ENCODE measurements at places on chromosomes 12 and 14.

DNA sequence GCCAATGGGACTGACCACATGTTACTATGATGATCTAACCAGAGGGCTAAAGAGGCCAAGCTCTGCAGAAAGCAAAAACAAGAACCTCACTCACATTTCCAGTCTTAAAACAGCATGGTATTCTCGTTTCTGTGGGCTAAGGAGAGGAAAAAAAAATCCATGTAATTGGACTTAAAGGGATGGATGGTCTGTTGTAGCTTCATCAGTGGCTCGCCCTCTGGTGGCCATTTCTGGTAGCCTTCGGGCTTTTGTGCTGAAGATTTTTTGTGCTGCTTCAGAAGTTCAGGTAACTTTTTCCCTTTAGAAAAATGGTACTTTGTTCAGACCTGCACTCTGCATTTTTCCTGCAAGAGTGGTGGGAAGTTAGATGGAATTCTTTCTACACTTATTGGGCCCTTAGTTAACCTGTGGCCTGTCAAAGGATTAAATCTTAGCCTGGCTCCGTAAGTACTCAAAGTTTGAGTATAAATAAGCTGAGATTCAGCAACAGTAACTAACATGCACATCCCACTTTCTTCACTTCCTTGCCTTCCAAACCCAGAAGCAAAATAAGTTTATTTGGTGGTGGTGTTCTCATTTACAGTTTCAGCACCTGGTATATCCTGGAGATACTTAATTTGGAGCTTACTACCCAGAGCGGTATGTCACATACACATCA lies 22.3 kb downstream of the DCAF4 start:
- peak; percentile 77 for DNase-seq

DNA sequence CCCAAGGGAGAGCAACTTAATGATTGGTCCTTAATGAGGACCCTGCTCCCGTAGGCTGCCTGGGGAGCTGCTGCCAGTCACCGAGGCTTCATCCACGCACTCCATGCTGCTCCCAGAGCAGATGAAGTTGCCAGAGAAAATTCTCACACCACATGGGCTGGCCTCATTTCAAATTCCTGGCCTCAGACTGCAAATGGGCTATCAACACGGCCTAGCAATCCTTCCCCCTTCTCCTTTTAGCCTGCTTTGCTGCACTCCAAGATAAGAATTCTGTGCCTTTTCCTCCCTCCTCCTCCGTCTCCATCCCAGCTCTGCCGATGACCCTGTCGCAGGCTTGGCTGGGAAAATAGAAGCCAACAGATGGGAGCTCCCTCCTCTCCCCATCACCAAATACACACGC lies 10.8 kb upstream of the DGLUCY start:
- peak; percentile 43 for DNase-seq

GRCh38 chr14:23407516-23408306 lies at the start of gene MYH6:
TSS of gene MYH6 (minus strand) at chr14:23408273. CDS start at chr14:23407223, 1,050 bp downstream.
- no peak for DNase-seq

GRCh38 chr12:123499332-123499731 lies 34.2 kb downstream of the RILPL1 start:
- DNase-seq = no peak

GRCh38 chr12:11978726-11979384 lies 91.9 kb upstream of the BCL2L14 start:
- no peak for DNase-seq

DNA sequence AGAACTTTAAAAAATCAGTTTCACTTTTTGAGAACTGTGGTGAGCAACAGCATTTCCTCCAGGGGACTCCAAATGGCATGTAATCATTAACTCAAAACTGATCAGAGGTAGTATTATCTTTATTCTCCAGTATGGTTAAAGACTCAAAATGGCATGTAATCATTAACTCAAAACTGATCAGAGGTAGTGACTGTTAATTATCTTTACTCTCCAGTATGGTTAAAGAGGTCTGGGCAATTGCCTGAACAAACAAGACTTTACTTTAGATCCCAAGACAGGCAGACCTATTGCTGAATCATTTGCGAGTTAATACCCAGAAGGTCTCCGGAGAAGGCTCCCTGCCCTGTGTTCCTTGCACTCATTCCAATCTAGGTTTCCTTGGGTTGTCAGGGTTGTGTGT lies 6.6 kb upstream of the ACADS start:
- no peak for DNase-seq

GRCh38 chr12:103969391-103969790 lies 3.7 kb downstream of the TDG start:
- DNase-seq = no peak

DNA sequence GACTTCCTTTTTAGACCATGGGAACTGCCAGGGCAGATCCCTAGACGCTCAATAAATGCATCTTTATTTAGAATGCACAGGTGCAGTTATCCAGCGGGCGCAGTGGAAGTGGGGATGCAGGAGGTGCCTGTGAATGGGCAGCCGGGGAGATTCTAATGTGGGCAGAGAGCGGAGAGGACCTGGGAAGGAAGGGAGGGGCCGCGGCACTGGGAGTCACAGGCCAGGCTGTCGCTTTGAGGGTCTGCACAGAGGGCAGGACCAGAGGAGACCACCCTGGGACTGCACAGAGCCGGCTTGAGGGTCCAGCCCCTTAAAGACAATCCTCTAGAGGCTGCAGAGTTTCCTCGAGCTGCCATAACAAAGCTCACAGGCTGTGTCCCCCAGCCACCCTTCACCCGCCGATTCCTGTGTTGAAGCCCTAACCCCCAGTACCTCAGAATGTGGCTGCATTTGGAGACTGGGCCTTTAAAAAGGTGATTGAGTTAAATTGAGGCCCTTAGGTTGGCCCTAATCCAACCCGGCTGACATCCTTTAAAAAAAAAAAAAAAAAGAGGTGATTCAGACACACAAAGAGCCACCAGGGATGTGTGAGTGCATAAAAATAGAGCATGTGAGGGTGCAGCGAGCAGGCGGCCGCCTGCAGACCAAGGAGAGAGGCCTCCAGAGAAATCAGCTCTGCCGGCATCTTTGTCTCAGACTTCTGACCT lies 44.4 kb upstream of the PPP2R5C start:
- DNase-seq = no peak

DNA sequence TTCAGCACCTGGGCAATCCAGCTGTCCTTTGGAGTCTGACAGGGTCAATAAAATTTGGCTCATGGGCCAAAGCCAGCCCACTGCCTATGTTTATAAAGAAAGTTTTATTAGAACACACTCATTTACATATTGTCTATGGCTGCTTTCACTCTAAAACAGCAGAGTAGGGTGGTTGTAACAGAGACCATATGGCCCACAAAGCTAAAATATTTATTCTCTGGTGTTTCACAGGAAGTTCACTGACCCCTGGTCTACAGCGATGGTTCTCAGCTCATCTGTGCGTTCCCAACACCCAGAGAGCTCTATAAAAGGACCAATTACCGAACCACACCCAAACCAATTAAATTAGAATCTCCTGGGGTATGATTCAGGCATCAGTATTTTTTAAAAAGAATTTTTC lies 37.7 kb upstream of the RTRAF start:
- DNase-seq = no peak

- no peak for DNase-seq
Measured at GRCh38 chr12:120138366-120138765, 21.8 kb upstream of the RAB35 start.

DNA sequence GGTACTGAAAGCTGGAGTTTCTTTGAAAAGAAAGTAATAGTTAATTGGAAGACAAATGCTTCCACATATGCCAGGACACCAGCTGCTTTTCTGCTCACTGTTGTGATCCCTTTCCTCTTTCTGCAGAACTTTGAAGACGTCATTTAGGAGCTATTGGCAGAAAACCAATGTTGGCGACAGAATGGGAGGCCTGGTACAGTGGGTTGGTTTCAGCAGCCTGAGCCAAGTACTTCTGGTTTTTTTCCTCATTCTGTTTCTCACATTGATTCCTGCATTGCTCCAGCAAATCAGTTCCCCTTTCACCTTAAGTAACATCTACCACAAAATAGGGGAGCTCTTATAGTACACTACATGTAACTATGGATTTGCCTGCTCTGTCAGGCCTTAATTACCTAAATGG lies 96.9 kb downstream of the FIGNL2 start:
- peak; percentile 17 for DNase-seq

DNA sequence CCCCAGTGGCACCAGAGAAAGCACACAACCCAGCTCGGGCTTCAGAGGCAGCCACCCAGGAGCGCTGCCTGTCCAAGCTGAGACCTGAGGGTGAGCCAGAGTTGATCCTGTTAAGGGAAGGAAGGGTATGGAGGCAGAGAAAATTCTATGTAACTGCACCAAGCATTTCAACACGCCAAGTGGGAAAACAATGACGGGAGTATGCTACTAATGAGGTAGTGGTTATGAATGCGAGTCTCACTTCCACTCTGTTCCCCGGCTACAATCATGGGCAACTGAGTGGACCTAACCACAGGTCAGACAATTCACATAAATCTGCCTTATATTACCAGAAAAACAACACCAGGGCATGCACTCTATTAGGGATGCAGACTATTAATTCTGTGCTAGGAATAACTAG lies 9.9 kb downstream of the ATG14 start:
- no peak for DNase-seq

- no peak for DNase-seq
Measured at GRCh38 chr14:50047274-50047676, 69.1 kb downstream of the VCPKMT start.

DNA sequence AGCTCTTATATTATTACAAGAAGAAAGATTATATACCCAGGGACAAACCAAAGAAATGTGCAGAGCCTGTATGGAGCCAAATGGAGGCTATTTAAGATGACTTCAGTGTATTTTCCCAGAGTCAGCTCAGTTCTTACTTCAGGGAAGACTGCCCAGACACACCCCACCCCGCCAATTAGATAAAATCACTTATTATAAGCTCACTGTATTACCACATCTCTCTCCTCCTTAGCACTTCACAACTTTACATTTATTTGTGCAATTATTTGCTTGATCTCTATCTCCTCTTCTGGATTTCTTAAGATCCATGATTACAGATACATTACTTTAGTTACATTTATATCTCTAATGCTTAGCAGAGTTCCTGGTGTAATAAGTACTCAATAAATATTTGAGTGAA lies 24.7 kb upstream of the WDR89 start:
- no peak for DNase-seq

GRCh38 chr12:66600903-66601302 lies 78.0 kb downstream of the GRIP1 start:
- no peak for DNase-seq

DNA sequence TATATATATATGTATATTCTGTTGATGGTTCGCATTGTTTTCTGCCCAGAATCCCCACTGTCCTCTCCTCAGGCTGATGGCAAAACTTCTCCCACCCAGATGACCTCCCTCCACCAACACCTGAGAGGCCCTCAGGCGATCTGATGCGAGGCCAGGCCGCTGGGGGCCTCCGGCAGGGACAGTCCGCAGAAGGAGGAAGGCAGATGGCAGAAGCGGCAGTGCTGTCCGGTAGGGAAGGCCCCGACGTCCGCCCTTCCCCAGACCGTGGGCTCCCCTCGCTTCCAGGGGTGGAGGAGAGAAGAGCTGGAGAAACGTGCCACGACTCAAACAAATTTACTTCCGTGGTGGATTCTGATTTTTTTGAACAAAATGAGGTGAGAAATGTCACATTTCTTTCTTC lies 178.3 kb upstream of the RGS6 start:
- DNase-seq = no peak

DNA sequence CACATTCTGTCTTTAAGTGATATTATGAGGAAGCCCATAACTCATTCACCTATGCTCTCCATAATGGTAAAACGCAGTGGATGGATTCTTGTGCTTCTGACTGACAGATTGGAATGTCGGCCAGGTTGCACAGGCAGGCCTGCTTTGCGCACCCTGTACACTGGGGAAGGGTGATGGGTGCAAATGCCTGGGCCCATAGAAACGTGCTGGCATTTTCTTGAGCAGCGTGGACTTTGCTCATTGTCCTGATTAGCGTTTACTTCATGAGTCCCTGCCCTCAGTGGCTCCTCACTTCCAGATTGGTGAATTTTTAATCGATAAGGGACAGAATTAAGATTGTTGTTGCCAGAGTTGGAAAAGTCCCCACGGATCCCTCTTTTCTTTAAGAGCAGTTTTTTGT lies 80.9 kb upstream of the TRAF3 start:
- DNase-seq = no peak

DNA sequence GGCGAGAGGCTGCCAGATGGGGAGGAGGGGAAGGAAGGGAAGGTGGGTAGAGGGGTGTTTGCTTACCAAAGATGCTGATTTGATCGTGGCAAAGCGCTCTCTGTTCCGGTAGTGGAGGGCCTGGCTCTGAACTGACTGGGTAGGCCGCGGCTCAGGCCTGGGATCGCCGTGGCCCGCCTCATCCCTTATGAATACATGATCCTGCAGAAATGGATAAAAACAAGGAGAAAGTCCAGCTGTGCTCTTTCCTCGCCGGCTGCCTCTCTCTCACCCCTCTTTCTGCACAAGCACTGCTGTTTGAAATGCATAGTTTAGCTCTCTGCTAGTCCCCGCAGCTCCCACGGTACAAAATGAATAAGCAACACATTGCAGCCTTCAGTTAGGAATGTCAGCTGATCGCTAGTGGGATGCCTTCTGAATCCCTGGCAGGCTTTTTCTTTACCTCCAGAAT lies 53.8 kb downstream of the PEBP1 start:
- DNase-seq = peak; percentile 81

GRCh38 chr12:92470608-92471021 lies 232.2 kb upstream of the PLEKHG7 start:
- no peak for DNase-seq

- no peak for DNase-seq
Measured at GRCh38 chr14:43894534-43894933, 612.5 kb downstream of the FSCB start.

DNA sequence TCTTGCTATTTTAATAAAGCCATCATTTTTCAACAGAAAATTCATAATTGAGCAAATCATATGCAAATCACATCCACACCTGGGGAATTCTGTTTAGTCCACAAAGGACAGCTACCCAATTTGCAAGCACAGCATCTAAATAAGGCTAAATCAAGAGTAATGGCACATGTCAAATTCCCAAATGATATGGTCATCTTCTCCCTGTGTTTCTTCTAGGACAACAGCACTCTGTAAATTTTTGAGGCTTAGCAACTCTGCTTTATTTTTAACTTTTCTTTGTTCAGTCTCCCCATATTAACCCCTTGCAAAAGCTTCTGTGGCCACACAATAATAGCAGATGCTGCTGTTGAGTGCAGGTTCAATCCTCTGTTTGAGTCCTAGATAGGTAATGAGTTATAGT lies 155.6 kb upstream of the DAAM1 start:
- DNase-seq = no peak

DNA sequence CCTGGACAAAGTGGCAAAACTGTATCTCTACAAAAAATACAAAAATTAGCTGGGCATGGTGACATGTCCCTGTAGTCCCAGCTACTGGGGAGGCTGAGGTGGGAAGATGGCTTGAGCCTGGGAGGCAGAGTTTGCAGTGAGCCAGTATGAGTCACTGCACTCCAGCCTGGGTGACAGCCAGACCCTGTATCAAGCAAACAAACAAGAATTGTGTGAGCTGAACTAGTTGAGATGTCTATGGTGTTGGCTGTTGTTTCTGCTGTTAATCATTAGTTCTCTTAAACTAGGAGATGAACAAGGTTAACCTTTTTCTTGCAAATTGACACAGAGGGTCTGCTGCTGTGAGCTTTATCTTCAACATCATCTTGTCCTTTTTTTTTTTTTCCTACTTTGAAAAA lies 23.6 kb downstream of the RASSF3 start:
- DNase-seq = no peak

GRCh38 chr12:95142431-95143151 lies 69.2 kb upstream of the NR2C1 start:
- DNase-seq = no peak

Measured in NCI-H1694 treated with DMSO at 0.1 percent for 48 hours (cell line).